Right atrium auricular region (tissue), 2 donors: ENCODE measurements at places on chromosomes 5 and 9. TPM values are rescaled to one million over a fixed set of nuclear protein-coding genes. Genes with fewer than 3 reads are reported as not detected.
A peak's percentile ranks its signal among the peaks of the same experiment; 100 is the strongest.

DNA sequence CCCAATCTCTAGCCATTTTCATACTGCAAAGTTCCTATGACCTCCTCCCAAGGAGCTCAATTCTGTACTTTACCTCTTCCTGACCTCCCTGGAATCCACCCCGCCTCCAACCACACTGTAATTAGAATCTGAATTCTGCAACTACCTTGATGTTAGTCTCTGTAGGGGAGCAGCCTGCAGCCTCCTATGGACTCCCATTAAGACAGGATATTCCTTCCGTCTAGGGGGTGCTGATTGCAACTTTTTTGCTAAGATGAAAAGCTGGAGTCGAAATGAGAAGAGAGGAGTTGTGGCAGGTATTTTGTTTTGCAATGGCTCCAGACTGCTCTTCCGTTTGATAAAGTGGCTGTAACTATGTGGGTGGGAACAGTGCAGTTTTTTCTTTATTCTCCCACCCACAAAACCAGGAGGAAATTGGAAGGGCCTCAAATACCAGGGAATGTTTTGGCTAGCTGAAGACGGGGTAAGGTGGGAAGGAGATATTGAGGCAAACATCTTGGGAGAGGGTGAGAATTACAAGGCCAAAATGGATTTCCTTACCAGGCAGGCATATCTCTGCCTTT is 23.8 kb downstream of the ANXA2R start:
- no peaks in the 10 kb centered on the region for H3K36me3 ChIP-seq
- H3K27me3 ChIP-seq = peaks cover 6% of the 10 kb centered on the region
- no peak for DNase-seq
- H3K4me3 ChIP-seq = no peak overlapping the region
- no peaks in the 10 kb centered on the region for H3K4me1 ChIP-seq
- H3K27ac ChIP-seq = peak overlapping the region; percentile 97

DNA sequence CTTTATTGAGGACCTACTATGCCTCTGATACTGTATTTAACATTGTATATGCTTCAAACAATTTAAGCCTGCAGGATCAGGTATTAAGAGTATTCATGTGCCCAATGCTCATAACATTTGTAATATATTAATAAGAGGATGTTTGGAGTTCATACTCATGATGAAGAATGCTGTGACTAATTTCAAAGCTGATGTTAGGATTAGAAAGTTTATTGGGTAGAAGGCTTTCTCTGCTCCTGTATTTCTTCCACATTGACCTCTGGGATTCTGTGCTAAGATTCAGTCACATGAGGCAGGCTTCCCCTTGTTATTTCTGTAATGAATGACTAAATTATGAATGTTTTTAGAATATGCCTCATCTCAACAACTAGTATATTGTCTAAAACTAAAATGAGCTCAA is 456.4 kb downstream of the NFIB start:
- no peak overlapping the region for H3K27ac ChIP-seq
- no peak overlapping the region for H3K4me3 ChIP-seq
- H3K27me3 ChIP-seq = no peaks in the 10 kb centered on the region

- no peaks in the 10 kb centered on the region for H3K27me3 ChIP-seq
- peak overlapping the region; percentile 72 for H3K4me3 ChIP-seq
- no peak for DNase-seq
Measured at GRCh38 chr5:61332851-61333320, 828 bp downstream of the ZSWIM6 start.

GRCh38 chr9:71485326-71485725 is 283.0 kb downstream of the CEMIP2 start:
- no peak for DNase-seq
- H3K4me3 ChIP-seq = no peak overlapping the region
- no peak overlapping the region for H3K27ac ChIP-seq

IFNK gene
- total RNA-seq = not detected

NTMT1 gene
- total RNA-seq = 33.7 TPM

- no peaks in the 10 kb centered on the region for H3K27me3 ChIP-seq
- H3K4me3 ChIP-seq = no peak overlapping the region
- H3K36me3 ChIP-seq = no peaks in the 10 kb centered on the region
- peak overlapping the region; percentile 55 for H3K27ac ChIP-seq
Measured at GRCh38 chr5:96293966-96294883, 138.8 kb downstream of the PCSK1 start.

KIAA0825 gene
- total RNA-seq = 4.3 TPM

OBP2A gene
- total RNA-seq = not detected

- H3K36me3 ChIP-seq = no peaks in the 10 kb centered on the region
- H3K27me3 ChIP-seq = no peaks in the 10 kb centered on the region
- DNase-seq = no peak
- no peaks in the 10 kb centered on the region for H3K4me1 ChIP-seq
Measured at GRCh38 chr9:11023201-11023600, 410.4 kb upstream of the PTPRD start.

GRCh38 chr9:91197232-91198181 is 164.2 kb downstream of the AUH start:
- H3K4me3 ChIP-seq = no peak overlapping the region
- peak; percentile 93 for DNase-seq
- peaks cover 37% of the 10 kb centered on the region for H3K4me1 ChIP-seq
- peak overlapping the region; percentile 99 for H3K27ac ChIP-seq
- H3K27me3 ChIP-seq = no peaks in the 10 kb centered on the region
- no peaks in the 10 kb centered on the region for H3K36me3 ChIP-seq

TCF7 gene
- total RNA-seq = 1.7 TPM

- H3K27me3 ChIP-seq = no peaks in the 10 kb centered on the region
- no peaks in the 10 kb centered on the region for H3K36me3 ChIP-seq
- no peak overlapping the region for H3K27ac ChIP-seq
- H3K4me3 ChIP-seq = no peak overlapping the region
- no peaks in the 10 kb centered on the region for H3K4me1 ChIP-seq
- DNase-seq = no peak
Measured at GRCh38 chr9:134536931-134537330, 104.7 kb upstream of the COL5A1 start.

DNA sequence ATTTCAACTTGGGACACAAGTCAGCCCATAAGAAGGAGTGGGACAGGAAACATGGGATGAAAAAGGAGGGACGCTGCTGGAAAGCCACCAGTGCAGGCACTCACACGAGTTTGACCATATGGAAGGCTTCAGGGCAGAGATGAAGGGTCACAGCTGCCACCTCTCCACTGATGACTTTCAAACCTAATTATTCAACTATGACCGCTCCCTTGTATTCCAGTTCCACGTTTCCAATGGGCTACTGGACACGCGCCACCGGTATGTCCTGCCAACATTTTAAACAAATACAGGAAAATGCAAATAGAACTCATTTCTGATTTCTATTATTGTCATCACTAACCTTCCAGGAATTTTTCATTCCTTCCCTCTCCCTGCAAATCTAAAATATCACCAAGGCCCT is 134.7 kb downstream of the SLC1A3 start:
- peaks cover 16% of the 10 kb centered on the region for H3K4me1 ChIP-seq
- DNase-seq = no peak
- H3K27me3 ChIP-seq = no peaks in the 10 kb centered on the region
- H3K27ac ChIP-seq = no peak overlapping the region
- H3K4me3 ChIP-seq = no peak overlapping the region
- no peaks in the 10 kb centered on the region for H3K36me3 ChIP-seq

- no peak overlapping the region for H3K27ac ChIP-seq
- no peak overlapping the region for H3K4me3 ChIP-seq
- no peaks in the 10 kb centered on the region for H3K4me1 ChIP-seq
- no peak for DNase-seq
Measured at GRCh38 chr5:158383486-158383885, 524.5 kb upstream of the CLINT1 start.

FOXD4L3 gene
- not detected for total RNA-seq

GRAMD2B gene
- 45.0 TPM for total RNA-seq
